Activated CD8-positive, alpha-beta memory T cell treated with anti-CD3 and anti-CD28 coated beads for 24 hours (primary cell): ENCODE measurements at places on chromosomes 3 and 15.

- DNase-seq, result no peak
Measured at GRCh38 chr3:184687363-184688015, 24.4 kb downstream of the MAGEF1 start.

- DNase-seq, result no peak
Measured at GRCh38 chr3:191302451-191302850, 26.7 kb upstream of the CCDC50 start.

DNA sequence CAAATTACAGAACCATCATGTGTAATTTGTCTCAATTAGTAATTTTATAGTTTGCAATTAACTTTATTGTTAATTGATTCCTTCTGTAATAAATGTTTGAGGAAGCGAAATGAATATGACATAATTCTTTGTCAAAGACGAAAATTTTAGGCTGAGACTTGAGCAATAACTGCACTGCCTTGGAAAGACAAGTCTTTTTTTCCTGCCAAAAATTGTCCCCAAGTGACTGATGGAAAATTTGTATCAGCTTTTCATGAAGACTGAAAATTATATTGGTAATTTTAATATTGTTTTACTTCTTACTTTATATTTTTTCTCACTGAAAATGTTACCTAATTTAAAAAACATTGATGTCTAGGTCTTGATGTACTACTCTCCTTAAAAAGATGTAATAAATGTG, 622.6 kb downstream of the NLGN1 start:
- no peak for DNase-seq

DNA sequence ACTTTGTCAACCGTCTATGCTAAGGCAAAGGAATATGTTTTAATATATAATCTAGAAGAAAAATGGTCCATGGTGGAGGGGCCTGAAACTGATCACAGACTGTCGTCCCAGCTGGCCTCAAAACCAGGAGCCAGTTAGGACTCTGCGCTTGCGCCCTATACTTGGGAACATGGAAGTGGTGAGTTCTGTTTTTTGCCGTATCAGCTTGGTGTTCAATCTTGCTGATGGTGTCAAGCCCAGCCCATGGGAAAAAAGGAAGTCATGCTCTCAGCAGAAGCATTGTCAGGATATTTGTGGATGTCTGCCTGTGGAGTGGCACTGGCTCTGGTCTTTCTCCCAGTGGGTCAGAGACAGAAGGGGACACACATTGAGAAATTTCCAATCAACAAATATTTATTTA, 342.0 kb upstream of the CTDSPL start:
- no peak for DNase-seq

GRCh38 chr3:134807189-134807588, 12.1 kb downstream of the EPHB1 start:
- no peak for DNase-seq
